ENCODE measurements at places on chromosomes 2 and 18. TPM values are rescaled to one million over a fixed set of nuclear protein-coding genes. Genes with fewer than 3 reads are reported as not detected.

Gene STAMBP
- total RNA-seq = 29.6 TPM

Gene GDF7
- total RNA-seq = 11.8 TPM

Gene SLC40A1
- total RNA-seq = 133 TPM

- no peak for DNase-seq
These were observed 126.7 kb downstream of the DDX1 start for GRCh38 chr2:15718103-15718943.

DNA sequence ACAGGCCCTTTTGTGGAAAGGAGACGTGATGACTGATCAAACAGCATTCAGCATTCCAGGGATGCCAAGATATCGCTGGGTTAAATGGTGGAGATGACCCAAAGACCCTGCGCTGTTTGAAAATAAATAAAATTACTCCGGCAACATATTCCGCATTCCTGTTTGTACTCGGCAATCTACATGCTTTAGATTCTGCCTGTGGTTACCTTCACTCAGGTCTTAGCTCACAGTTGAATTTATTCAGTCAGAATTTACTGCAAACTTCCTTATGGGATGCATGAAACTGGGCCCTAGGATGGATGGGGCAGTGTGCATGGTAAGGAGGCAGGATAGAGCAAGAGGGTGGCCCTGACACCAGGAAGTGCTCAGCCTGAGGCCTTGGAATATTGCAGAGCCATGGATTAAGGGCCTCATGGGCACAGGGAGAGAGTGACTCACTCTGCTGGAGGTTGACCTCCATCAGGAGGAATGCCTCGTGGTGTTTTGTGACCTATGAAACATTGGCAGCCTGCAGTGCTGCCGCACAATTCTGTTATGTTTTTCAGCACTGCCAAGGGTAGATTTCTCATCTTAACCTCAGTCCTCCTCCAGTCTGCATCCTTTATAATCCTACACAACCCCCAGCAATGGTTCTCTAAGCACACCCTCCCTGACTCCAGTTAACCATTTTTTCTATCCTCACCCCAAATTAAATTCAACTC lies 321.4 kb downstream of the IRS1 start:
- peak; percentile 87 for DNase-seq

DNA sequence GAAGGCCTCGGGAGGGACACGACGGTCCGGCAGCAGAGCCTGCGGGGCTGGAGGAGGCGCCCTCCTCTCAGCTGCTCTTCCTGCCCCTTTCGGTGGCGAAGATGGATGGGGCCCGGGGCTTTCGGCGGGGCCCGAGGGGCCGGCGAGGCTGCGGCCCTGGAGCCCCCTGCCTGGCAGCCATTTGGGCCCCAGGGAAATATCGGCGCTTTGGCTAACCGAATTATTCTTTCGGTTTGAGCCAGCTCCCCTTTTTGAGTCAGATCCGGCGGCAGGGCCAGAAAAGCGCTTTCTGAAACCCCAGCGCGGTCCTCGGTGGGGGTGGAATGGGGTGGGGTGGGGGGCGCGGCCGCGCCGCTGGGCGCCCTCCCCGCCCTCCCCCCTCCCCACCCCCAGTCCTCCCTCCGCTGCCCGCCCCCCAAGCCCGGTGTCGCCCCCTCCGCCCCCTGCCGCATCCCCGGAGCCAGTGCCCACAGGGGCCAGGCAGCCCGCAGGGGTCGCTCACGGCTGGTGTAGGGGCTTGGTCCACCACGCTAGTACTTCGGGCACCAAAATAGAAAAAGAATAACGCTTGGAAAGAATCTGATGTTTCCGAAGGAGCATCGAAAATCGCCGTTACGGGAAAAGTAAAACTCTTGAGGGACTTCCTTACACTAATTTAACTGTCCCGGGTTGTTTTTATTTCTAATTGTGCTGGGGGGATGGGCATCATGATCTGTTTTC lies 9.1 kb upstream of the ARID5A start:
- peak; percentile 55 for DNase-seq

DNA sequence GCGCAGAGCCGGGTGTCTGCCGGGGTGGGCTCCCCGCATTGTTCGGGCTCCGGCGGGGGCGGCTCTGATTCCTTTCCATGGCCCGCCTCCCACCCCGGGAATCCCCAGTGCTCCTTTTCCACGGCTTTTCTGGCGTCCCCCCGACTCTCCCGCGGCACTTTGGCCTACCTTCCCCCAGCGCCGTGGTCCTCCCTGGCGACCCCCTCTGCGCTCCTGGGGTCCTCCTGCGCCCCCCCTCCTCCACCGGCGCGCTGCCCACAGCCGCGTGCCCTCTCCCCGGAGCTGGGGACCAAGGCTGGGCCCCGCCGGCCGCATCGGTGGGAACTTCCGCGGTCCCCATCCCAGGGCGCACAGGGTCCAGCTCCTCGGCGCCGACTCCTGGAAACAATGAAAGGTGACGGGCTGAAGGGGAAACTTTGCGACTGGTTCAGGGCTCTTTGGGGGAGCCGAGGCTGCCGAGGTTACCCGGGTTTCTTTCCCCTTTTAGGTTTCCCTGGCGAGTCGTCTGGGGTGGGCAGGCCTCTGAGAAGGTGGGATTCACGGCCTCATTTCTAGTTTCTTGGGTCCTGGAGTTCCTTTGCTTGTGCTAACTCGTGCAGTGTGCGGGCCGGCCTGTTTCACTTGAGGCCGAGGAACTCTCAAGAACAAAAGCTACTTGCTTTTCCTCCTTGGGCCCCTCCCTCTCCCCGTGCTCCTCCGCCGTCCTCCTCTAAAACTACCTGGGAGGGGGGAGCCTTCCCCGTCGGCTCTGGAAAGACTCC lies 2.2 kb downstream of the TGIF1 start:
- peak; percentile 70 for DNase-seq

DNA sequence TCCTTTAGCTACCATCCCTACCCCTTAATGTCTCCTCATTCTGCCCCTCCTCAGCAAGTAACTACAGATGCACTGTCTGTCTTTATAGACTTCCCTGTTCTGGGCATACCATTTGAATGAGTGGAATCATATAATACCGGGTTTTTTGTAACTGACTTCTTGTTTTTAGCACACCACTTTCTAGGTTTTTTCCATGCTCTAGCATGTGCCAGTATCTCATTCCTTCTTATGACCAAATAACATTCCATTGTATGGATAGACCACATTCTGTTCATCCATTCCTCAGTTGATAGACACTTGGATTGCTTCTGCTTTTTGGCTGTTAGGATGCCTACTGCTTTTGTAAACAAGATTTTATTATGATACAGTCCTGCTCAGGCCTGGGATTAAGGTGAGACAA lies 154.7 kb downstream of the TSN start:
- DNase-seq = no peak

- DNase-seq = peak; percentile 13
These were observed 36.6 kb upstream of the DYNC2LI1 start for GRCh38 chr2:43737097-43737854.

GRCh38 chr2:175166216-175166824 lies 1.7 kb downstream of the ATF2 start:
- DNase-seq = no peak

- no peak for DNase-seq
These were observed 155.3 kb downstream of the UXS1 start for GRCh38 chr2:106038601-106039375.

- DNase-seq = no peak
These were observed 239.8 kb upstream of the ZEB2 start for GRCh38 chr2:144759746-144760145.

DNA sequence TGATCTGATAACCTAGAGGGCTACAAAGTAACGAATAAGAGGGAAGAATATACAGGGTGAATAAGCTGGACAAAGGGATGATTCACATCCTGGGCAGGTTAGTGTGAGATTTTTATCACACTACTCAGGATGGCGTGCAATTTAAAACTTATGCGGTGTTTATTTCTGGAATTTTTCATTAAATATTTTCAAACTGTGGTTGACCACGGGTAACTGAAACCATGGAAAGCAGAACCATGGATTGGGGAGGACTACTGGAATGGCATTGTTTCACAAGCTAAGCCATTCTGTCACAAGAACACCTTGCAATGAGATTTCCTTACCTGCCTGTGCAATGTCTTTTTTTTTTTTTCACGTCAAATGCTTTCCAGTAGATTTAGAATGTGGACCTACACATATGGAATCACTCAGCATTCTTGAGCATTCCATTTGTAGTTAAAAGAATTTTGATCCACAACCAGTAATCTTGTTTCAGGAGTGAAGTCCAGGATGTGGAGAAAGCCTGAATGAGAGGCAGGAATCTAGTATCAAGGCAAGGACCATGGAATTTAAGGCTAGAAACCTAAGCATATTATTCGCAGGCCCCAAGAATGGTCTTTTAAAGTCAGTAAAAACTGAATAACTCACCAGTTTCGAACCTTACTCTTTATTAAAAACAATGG lies 8.0 kb upstream of the CDK15 start:
- DNase-seq = no peak

DNA sequence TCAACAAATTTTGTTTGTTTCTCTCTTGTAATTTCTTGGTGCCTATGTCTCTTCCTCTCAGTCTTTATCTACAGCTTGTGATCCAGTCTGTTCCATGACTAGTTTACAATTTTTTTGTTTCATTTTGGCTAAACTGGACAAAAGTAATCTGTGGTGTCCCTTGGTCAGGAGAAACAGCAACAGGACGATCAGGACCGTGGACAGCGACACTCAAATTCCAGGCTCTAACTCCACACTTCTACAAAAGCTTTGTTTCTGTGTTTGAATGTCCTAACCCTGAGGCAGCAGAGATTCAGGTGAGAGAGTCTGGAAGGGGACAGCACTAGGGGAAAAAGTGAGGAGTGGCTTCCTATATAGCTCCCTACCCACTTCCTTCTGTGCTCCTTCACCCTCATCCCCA lies 593.3 kb upstream of the FANCL start:
- peak; percentile 61 for DNase-seq

DNA sequence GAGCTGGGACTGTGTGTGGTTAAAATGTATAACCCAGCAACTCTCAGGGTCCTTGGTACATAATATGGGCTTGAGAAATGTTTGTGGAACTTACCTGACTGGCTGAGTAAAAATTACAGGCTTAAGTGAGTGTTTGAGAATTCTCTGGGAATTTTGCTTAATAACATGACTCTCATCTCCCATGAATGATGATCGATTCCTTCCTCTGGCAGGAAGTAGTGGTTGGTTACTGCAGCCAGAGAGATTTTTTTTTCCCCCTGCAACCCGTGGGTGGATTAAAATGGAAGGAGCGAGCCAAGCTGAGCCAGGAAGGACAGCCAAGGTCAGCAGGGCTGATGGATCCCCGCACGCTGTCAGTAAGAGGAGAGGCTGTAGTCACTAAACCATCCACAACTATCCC lies 40.6 kb upstream of the RFX8 start:
- DNase-seq = peak; percentile 43

- no peak for DNase-seq
These were observed 53.5 kb upstream of the PGAP1 start for GRCh38 chr2:196980001-196980400.

GRCh38 chr2:174634130-174635014 lies 36.8 kb upstream of the WIPF1 start:
- DNase-seq = peak; percentile 32

DNA sequence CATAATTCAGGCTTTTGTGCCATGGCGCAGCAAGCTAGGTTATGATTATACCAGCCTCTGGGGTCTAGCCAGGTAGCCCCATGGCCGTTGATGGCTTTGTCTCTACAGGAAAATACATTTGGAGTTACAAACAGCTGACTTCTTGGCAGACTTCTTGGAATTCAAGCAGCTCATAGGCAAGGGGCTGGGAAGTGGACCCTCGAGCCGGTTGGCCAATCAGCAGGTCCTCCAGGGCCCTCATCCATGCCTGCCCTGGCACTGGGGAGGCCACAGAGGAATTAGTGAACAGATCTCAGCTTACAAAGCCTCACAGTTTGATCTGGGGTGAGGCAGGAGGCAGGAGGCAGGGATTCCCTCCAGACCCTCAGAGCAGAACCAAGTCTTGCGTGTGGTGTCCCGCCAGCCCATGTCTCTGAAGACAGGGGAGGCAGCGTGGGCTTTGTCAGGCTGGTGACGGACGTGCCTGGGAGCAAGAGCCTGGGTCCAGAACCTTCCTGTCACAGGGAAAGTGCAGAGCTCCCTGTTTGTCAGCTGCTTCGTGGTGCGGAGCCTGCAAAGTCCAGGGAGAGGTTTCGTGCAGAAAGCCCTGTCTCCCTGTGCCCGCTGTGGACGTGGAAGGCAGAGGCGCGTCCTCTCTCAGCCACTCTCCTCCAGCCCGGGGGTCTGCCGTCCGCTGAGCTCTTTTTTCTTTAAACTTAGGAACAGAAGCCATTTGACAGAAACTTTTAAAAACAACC lies 131.7 kb downstream of the KLHL29 start:
- DNase-seq = no peak

- DNase-seq = peak; percentile 37
These were observed 2.6 kb downstream of the HS6ST1 start for GRCh38 chr2:128315829-128316776.
